ENCODE measurements at places on chromosomes 16 and 17.

- no peak for DNase-seq
Measured at GRCh38 chr16:79177018-79177417, 423.5 kb downstream of the MAF start.

DNA sequence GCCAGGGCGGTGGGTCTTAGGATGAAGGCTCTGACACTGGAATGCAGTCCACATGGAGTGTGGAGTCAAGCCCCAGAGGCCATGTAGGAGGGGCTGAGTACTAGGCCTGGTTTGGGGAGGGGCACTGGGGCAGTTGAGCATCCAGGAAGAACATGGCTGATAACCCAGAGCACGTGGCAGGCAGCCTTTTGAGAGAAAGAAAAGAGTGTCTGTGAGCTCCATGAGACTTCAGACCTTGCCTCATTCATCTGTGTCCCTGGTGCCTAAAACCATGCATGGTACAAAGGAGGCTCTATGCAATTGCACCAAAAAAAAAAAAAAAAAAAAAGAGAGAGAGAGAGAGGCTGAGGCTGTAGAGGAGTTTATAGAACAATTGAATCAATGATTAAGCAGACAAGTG lies 14.6 kb downstream of the SLC46A1 start:
- no peak for DNase-seq

- DNase-seq: no peak
Measured at GRCh38 chr17:38602956-38603785, 2.6 kb downstream of the SRCIN1 start.

GRCh38 chr17:16915752-16916556 lies 56.0 kb downstream of the TNFRSF13B start:
- DNase-seq: peak; percentile 79

GRCh38 chr16:49010879-49011278 lies 270.8 kb downstream of the CBLN1 start:
- no peak for DNase-seq

GRCh38 chr16:5378531-5378930 lies 280.9 kb upstream of the EEF2KMT start:
- no peak for DNase-seq

DNA sequence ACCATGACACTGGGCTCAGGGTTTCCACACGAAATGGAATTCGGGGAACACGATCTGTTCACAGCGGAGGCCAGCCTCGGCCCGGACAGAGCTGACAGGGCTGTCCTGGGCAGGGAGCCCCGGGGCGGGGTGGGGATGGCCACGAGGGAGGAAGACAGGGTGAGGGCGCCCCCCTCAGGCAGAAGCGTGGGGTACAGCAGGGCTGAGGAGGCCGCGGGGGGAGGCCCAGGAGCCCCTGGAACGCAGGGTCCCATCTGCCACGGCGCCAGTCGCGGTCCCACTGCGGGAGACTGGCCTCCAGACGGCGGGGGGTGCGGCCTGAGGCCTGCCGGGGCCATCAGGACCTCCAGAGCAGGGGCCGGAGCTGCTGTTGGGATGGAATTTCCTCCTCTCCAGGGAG lies 75.9 kb downstream of the LMF1 start:
- DNase-seq: no peak

DNA sequence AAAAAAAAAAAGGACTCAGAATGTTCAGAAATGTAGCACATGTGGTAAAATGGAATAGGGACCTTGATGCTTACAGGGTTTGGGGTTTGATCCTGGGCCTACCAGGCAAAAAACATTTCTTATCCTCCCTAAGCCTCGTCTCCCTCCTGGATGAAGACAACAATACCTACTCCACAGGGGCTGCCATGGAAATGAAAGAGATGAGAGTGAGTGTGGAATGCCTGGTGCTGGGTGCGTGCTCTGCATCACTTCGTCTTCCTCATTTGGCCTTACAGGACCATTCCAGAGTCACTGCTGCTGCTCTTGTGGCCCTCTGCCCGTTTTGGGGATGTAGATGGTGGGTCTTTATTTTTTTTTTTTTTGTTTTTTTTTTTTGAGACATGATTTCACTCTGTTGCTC lies 692.9 kb upstream of the EEF2KMT start:
- no peak for DNase-seq

DNA sequence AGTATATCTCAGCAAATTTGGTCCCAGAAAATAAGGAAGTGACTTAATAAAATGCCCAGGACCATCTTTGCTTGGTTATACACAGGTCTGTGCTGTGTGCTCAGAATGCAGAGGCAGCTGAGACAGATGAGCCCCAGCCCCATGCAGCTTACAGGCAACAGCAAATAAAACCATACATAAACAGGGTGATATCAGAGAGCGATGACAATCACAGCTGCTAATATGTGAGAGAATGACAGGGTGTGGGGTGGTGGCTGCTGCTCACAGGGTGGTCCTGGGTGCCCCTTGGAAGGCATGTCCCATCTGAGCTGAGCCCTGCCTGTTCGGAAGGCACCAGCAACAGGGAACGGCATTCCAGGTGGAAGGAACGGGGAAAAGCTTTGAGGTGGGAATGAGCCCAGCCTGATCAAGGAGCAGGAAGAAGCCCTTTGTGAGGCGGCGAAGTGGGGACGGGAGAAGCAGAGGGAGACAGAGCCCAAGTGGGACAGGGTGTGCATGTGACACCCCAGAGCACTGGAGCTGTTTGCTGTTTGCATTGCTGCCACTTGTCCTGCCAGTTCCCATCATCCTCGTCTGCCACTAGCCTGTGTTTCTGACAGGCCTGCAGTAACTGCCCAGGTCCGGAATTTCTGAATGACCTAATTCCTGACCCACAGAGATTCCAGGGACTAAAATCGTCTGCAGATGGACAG lies 150.5 kb downstream of the KATNIP start:
- DNase-seq: no peak

- no peak for DNase-seq
Measured at GRCh38 chr16:11386054-11386680, 40.9 kb downstream of the RMI2 start.

- DNase-seq: peak; percentile 62
Measured at GRCh38 chr16:83402967-83403366, 404.8 kb upstream of the HSBP1 start.

DNA sequence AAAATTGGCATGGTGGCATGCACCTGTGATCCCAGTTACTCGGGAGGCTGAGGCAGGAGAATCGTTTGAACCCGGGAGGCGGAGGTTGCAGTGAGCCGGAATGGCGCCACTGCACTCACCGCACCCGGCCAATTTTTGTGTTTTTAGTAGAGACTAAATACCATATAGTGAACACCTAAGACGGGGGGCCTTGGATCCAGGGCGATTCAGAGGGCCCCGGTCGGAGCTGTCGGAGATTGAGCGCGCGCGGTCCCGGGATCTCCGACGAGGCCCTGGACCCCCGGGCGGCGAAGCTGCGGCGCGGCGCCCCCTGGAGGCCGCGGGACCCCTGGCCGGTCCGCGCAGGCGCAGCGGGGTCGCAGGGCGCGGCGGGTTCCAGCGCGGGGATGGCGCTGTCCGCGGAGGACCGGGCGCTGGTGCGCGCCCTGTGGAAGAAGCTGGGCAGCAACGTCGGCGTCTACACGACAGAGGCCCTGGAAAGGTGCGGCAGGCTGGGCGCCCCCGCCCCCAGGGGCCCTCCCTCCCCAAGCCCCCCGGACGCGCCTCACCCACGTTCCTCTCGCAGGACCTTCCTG lies at the start of gene HBQ1:
Gene HBQ1 (plus strand): TSS at position 359 of the 575 bp plus-strand sequence. CDS start 28 bp downstream, at position 387.
- no peak for DNase-seq

DNA sequence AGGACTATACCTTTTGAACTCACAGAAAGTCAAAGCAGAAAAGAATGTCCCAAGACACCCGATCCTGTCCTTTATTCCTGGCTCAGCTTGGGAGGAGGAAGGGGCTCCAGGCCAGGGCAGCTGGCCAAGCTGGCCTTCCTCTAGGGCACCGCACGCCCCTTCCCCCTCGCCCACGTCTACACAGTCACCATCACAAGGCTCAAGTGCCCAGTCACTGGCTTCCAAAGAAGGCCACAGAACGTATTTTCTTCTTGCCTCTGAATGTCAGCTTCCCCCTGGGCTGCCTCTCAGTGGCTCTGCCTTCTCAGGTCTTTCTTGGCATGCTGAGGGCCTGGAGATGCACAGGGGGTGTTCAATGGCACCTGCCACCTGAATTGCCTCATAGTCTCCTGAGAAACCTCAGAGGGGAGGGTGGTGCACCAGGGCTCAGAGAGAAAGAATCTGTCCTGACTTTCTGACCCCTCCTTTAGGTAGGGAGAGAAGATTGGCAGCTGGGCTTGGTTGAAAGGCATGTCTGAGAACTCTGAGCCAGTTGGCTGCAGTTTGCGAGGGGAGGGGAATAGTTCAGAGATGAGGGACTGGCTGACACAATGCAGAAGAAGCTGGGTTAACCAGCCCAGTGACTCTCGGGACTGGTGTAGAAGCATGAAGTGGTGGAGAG lies 2.1 kb downstream of the DHRS11 start:
- DNase-seq: no peak

- peak; percentile 25 for DNase-seq
Measured at GRCh38 chr16:27355610-27356009, 41.8 kb downstream of the IL4R start.

DNA sequence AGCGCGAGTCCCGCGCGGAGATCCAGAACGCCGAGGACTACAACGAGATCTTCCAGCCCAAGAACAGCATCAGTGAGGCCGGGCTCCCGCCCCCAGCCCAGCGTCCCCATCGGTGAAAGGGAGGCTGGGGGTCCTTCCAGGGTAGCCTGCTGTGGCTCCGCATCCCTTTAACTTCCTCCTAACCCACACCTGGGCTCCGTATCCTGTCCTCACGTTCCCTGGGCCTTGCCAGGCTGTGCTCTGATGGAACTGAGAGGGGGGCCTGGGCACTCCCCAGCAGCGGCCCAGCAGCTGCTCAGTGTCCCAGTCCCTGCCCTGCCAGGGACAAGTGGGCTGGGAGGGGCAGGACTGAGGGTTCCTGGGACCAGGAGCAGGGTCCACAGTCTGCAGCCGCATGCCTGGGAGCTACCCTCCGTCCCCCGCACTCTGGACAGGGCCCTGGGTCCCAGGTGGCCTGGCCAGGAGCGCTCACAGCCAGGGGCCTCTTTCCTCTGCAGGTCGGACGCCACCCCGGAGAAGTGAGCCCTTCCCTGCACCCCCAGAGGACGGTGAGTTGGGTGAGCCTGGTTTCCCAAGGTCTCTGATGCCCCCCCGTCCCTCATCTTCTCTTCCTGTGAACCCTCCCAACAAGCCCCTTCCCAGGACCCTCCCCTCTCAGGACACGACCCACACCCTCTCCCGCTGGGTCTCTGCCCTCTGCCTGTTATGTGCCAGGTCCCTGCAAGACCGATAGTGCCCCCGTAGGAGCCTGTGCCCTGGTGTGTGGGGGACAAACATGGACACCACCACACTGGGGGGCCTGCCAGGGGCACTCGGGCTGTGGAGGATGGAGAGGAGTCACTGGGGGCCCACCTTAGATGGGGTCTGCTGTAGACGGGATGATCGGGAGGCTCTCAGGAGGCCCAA lies 18.1 kb downstream of the KATNB1 start:
- DNase-seq: no peak

GRCh38 chr17:68603027-68603426 lies 1.9 kb upstream of the FAM20A start:
- no peak for DNase-seq

- DNase-seq: no peak
Measured at GRCh38 chr17:8754890-8755289, 3.5 kb downstream of the SPDYE4 start.

DNA sequence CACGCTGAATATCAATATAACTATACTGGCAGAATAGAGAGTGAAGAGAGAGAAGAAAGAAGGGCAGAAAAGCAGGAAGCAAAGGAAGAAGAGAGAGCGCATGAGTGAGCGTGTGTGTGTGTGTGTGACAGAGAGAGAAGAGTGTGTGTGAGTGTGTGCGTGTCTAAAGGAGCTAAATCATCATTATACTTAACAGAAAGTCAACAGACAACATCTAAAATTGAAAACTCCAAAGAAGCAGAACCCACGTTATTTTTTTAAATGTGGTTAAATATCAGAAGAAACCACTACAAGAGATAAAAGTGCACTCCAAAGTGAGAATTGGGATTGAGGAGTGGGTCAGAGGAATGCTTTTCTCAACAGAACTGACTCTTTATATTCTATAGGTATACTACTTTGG lies 77.2 kb downstream of the BRIP1 start:
- no peak for DNase-seq

GRCh38 chr17:16380640-16381495 lies at the start of gene UBB:
TSS of gene UBB (plus strand) at chr17:16381091. CDS start at chr17:16381908, 817 bp downstream.
- DNase-seq: peak; percentile 100

DNA sequence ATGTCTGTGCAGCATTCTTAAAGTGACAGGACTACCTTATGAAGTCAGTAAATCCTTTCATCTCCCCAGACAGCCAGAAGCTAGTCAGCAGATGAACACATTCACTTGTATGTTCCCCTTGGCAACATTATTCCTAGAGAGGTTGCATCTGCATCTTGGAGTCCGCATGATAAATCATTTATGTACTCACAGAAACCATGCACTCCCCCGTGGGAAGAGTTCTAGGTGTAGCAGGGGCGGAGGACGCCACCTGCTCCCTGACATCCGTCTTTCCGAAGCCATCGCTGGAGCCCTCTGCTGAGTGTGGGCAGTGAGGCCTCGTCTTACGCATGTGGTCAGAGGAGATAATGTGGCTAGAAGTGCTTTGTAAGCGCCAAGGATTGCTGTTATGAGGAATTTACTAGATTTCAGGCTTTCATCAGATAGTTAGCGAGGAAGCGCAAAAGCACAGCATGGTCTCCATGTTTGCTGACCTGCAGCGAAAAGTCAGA lies 144.5 kb downstream of the RPTOR start:
- peak; percentile 49 for DNase-seq

DNA sequence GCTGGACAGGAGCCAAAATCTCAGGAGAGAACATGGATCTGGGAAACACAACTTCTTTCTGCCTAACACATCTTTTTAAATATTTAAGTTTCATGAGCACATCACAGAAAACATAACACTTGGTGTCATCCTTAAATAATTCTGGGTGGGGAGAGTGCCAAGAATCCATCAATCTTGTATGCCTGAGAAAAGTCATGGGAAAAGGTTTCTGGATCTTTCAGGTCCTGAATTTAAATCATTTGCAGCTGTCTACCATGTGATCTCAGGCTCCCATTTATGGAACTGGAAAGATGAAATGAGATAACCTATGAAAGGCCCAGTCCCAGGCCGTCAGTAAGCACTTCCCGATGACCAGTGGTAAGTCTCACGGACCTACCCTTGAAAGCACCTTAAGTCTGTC lies 15.1 kb downstream of the CDH11 start:
- no peak for DNase-seq

GRCh38 chr17:39671651-39672521 lies 3.6 kb downstream of the PNMT start:
- peak; percentile 68 for DNase-seq

- DNase-seq: no peak
Measured at GRCh38 chr17:42266918-42267766, 9.0 kb downstream of the STAT5B start.
